ENCODE measurements at places on chromosomes 11 and 22.

DNA sequence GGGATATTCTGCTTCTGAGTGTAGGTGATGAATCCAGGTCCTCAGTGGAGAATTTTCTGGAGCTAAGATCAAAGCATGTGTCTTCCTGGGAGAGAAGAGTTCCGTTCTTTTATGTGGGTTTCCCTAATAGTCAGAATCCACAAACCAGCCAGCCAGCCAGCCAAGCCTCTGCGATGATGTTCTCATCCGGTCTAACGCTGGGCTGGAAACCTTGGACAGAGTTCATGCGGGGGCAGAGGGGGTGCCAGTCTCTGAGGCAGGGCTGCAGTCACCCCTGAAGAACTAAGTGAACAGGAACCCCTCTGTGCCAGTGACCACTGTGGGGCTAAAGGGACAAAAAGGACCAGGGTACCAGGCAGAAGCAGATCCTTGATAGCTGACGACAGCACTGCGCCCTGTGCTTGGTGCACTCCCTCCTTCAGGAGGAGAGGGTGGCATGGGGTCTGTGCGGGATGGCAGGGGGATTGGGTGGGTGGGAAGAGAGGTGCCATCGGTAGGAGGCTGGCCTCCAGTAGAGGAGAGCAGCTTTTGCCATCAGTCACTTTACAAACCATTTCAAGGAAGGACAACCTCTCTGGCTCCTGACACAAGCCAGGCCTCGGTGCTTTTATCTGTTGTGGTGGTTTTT is 27.1 kb downstream of the ADAMTS15 start:
- no peak for DNase-seq

GRCh38 chr11:20046416-20046815 is 113.9 kb downstream of the DBX1 start:
- no peak for DNase-seq

DNA sequence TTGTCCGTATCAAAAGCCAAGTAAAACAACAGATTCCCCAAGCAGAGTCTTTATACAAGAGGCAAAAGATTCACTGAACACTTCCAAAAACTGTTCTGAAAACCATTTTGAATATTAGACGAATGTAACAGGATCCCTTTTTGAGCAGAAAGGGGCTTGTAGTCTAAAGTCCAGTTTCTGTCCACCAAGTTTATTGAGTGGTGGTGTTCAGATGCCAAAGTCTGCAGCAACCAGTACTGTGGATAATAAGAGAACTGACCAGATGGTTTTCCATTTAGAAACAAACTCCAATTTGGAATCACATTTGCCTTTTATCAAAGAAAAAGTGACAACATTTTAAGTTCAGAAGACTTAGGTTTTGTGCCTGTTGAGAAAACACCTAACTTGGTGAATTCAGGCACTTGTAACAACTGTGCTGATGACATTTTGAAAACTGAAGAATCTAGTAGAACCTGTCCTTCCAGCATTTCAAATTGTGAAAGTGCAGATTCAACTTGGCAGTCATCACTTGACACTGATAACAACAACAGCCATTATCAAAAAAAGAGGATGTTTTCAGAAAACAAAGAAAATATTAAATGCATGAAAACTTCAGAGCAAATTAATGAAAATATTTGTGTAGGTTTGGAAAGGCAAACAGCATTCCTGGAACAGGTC is 217.1 kb downstream of the CSNK2A3 start:
- DNase-seq, result no peak

GRCh38 chr11:120863359-120863758 is 160.5 kb upstream of the TBCEL start:
- no peak for DNase-seq

DNA sequence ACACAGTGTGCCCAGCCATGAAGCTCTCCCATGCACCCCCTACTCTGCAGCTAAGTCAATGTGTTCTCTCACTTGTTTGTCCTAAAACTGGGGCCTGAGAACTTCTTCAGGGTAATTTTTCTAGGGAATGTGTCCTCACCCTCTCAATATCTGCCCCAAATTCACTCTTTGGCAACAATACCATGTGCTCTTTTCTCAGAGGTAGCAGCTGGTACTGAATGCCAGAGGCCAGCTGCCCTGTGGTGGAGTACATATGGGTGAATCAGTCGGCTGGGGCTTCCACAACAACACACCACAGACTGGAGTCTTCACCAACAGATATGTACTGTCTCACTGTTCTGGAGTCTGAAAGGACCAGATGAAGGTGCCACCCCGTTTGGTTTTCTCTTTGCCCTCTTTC is 97.7 kb upstream of the TOP3B start:
- no peak for DNase-seq

- DNase-seq, result peak; percentile 31
These were observed 24.2 kb downstream of the OR5B17 start for GRCh38 chr11:58334708-58335107.

GRCh38 chr11:116838321-116839084 is 1.1 kb upstream of the APOA1 start:
- no peak for DNase-seq

GRCh38 chr11:8717544-8717875 is 34.9 kb downstream of the RPL27A start:
- no peak for DNase-seq

- DNase-seq, result no peak
These were observed 331.4 kb downstream of the DLG2 start for GRCh38 chr11:85295694-85296271.

DNA sequence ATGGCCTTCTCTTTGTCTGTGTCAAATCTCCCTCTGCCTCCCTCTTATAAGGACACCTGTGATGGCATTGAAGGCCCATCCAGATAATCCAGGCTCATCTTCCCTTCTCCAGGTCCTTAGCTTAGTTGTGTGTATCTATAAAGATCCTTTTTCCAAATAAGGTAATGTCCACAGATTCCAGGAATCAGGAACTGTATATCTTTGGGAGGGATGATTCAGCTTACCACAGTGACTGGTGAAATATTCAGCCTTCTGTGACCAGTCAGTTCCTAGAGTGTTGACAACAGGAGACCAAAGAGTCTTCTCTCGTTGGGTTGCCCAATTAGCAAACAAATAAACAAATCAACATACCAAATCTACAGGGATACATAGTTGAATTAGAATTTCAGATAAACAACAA is 175.8 kb downstream of the MPPED1 start:
- no peak for DNase-seq

GRCh38 chr11:2376751-2377451 is at the start of gene CD81:
Gene CD81 (plus strand): TSS chr11:2377310. CDS start chr11:2377550, 240 bp downstream.
- no peak for DNase-seq

DNA sequence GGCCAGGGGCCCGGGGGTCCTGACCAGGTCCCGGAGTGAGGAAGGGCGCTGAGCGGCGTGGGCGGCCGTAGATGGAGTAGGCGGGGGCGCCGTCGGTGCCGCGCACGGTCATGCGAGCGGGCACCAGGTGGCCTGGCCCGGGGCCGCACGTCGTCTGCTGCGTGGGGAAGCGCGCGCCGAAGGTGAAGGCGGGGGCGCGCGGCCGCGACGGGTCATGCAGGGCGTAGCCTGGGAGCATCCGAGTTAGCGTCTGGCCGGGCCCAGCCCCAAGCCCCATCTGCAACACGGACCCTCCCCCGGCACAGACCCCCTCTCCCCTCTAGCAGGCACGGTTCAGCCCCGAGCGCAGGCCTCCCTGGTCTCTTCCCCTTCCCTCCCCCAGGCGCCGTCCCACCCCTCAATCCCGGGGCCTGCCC is 1.7 kb upstream of the TYMP start:
- no peak for DNase-seq

DNA sequence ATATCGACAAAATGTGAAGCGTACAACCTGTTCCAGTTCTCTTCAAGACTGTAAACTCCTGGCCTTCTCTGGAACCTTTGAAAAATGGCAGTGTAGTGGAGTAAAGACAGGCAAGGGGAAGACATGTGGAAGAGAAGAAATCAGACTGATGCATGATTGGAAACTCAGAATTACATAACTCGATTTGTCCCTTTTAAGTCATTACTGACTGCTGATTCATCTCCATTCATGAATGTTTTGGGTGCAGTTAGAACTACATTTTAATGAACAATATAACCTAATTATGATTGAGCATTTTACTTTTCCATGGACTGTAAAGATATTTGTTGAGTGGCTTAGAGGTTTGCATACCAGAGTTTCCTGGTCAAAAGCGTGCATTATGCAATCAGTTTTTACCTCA is 32.9 kb downstream of the FAT3 start:
- no peak for DNase-seq

GRCh38 chr11:119093942-119094815 is 7.5 kb downstream of the DPAGT1 start:
- DNase-seq, result no peak

DNA sequence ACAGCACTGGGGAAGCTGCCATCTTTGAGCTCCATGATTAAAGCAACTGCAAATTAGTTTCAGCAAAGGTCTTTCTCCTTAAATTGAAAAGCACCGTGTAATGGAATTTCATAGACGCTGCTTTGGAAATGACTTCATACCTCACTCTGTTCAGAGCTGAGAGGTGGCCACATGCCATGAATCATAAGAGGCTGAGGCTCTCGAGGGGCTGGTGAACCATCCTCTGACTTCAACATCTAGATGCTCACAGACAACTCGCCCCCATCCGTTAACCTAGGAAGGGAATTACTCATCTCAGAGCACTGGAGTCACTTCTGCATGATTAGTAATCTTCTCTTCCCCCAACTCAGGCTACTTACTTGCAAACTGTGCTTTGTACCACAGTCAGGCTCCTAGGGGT is 122.3 kb downstream of the RCN1 start:
- DNase-seq, result no peak

- DNase-seq, result no peak
These were observed 498.1 kb downstream of the TBC1D22A start for GRCh38 chr22:47260551-47260950.

DNA sequence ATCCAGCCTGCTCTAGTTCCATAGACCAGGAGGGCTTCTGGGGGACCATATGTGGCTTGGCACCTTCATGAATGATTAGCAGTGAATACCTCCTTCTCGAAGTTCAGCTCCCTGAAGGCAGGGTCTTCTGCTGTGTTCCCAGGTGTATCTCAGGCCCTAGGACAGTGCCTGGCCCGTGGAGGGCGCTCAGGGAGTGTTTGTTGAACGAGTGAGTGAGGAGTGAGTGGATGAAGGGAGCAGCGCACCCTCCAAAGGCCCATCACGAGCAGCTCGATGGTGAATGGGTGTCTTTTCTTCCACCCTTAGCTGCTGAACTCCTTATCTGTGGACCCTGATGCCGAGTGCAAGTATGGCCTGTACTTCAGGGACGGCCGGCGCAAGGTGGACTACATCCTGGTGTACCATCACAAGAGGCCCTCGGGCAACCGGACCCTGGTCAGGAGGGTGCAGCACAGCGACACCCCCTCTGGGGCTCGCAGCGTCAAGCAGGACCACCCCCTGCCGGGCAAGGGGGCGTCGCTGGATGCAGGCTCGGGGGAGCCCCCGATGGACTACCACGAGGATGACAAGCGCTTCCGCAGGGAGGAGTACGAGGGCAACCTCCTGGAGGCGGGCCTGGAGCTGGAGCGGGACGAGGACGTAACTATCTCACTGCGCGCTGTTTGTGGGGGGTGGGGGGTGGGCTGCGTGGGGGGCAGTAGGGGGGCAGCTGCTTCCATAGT is 9.5 kb downstream of the ANO1 start:
- no peak for DNase-seq

- no peak for DNase-seq
These were observed 26.8 kb downstream of the WBP2NL start for GRCh38 chr22:42025421-42025820.

- no peak for DNase-seq
These were observed 14.2 kb downstream of the ZBTB44 start for GRCh38 chr11:130300567-130300966.

GRCh38 chr11:17983569-17983968 is 29.3 kb downstream of the SERGEF start:
- no peak for DNase-seq

DNA sequence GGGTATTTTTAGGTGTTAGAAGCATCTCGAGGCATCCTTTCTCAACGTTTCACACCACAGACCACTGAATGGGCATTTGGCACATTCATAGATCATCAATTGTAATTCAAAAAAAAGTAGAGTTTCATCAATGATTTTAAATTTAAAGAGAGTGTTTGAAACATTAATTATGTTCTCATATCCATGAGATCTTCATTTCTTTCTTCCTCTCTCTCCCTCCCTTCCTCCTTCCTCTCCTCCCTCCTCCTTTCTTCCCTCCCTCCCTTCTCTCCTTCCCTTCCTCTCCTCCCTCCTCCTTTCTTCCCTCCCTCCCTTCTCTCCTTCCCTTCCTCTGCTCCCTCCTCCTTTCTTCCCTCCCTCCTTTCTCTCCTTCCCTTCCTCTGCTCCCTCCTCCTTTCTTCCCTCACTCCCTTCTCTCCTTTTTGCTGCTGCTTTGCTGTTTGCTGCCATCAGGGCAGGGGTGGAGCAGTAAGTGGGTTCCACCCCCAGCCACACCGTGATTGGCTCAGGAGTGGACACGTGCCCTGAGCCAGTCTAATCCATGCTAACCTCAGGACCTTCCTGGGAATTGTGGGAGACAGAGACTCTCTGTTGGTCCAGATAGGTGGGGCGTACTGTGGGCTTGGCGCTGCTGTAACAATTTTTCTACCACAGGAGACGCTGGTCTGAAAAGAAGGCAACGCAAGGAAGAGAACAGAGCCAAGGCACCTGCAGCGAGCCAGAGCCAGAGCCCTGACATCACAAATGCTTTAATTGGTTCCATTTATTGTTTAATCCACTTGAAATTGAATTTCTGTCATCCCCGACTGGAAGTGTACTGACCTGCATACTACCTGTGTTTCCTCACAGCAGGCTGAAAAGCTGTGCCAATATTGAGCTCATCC is 33.7 kb upstream of the APOBEC3A start:
- peak; percentile 91 for DNase-seq

DNA sequence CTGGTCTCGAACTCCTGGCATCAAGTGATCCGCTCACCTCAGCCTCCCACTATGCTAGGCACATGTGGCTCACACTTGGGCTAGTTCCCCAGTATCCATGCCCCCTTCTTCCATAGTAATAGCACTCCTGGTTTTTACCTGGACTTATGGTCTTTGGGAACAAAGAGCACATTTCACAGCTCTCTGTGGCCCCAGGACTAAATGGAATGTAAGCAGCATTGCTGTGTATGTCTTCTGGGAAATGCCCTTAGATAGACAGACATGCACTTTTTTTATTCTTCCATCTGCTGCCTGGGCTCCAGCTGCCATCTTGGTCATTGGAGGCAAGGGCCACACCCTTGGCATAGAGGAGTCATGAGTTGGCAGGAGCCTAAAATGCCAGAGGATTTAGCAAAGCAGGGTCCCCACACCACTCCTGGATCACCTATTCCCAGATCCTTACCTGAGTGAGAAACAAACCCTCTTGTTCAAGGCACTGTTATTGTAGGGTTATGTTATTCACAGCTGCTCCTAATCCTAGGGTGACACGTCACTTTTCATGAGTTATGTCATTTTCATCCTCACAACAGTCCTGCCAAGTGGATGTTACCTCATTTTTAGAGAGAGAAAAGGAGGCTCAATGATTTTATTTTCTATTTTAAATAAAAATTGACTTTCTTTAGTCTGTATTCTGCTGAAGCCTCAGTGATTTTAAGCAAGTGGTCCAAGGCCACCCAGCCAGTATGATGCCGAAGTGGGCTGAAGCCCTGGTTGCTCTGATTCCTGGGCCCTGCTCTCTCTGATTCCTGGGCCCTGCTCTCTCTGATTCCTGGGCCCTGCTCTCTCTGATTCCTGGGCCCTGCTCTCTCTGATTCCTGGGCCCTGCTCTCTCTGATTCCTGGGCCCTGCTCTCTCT is 15.7 kb upstream of the GDPD5 start:
- no peak for DNase-seq
